ENCODE measurements at places on chromosomes 2 and 18.

- no peak for DNase-seq
Measured at GRCh38 chr2:221361633-221362032, 210.5 kb downstream of the EPHA4 start.

- DNase-seq = no peak
Measured at GRCh38 chr18:79405781-79406575, 10.2 kb downstream of the NFATC1 start.

- DNase-seq = no peak
Measured at GRCh38 chr18:53234610-53235009, 894.6 kb downstream of the DCC start.

DNA sequence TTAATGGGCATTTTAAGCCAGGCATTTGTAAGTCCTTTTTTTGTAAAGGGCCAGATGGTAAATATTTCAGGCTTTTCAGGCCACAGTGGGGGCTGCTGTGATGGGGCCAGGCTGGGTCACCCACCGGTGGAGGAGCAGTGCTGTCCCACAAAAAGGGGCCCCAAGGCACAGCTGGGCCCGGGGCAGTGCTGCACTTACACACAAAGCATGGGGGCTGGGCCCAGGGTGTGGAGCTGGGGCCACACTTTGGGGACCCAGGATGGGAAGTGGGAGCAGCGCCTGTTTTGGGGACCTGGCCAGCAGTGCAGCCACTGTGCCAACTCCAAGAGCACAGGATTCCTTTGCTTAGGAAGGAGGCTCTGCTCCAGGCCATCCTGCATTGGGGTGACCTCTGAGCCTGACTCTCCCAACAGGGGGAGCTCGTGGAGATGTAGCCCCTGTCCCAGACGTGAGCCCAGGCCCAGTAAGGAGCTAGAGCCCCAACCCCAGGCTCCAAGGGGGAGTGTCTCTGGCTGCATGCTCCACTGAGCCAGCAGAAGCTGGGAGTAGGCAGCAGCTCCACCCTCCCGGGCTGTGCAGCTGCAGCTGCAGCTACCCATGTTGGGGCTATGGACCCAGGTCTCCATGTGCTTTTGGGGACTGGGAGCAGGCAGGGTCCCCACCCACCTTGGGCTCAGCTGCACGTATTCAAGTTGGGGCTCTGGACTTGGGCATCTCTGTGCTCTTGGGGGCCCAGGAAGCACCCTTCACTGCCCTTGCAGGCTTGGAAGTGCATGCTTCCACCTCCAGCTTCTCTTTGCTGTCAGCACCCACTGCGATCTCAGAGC, 1036.5 kb upstream of the CNTNAP5 start:
- no peak for DNase-seq

DNA sequence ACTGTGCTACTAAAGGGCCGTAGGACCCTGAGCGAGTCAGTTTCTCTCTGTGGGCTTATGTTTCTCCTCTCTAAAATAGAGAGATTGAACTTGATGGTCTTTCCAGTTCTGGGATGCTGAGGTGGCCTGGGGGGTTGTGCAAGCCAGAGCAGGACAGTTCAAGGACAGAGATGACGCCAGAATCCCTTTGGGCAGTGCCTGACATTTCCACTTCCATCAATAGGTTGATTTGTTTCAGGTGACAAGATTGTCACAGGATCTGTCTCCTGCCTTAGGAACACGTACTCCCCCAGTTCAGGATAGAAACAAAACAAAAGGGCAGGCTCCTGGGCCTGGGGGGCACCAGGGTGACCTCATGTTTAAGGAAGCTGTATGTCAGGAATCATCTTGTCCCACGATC, 82.0 kb downstream of the XDH start:
- no peak for DNase-seq

- DNase-seq = no peak
Measured at GRCh38 chr2:161965994-161966393, 108.0 kb downstream of the DPP4 start.

DNA sequence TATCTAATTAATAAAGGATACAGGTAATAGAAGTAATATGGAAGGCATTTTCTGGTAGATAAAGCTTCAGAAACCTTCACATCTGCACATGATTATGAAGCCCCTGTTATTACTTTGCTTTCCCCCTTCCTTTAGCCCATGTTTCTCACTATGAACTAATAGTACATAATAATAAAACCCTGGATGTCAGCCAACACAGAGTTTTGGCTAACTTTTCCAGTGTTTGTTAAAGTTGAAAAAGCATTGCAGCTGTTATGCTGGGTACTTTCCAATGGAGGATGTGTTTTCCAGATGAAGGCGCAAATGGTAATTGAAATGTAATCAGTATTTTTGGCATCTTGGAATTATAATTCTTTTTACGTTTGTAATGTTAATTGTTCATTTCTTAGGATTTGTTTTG, 43.5 kb downstream of the SPTBN1 start:
- no peak for DNase-seq

GRCh38 chr2:8600456-8600855, 81.4 kb upstream of the ID2 start:
- DNase-seq = no peak

DNA sequence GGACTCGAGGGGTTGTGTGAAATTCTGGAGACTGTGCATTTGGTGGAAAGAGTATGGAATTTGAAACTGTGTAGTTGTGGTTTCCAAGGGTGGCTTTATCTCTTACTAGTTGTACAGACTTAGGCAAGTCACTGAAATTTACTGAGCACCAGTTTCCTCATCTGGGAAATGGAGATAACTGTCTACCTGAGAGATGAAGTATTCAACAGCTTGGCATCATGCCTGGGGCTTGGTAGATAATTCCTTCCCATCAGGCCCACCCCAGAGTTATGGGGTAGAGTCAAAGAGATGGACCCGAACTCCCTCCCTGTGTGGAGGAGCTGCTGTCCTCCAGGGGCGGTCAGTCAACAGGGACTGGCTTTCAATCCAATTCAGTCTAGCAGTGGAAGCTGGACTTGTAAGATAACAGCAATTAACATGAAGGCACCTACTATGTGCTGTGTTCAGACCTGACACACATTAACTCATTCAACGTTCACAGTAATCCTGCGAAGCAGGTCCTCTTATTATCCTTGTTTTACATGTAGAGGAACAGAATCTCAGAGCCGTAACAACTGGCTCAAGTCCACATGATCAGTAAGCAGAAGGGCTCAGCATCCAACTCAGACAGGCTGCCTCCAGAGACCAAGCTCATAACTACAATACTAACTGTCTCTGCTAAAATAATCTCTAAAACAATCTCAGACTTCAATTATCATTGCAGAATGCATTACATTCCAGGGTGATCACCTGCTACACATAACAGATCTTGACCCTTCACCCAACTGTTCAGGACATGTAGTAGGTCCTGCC, 432.1 kb downstream of the LPIN1 start:
- DNase-seq = no peak

- DNase-seq = no peak
Measured at GRCh38 chr18:421247-422155, 79.0 kb downstream of the COLEC12 start.

DNA sequence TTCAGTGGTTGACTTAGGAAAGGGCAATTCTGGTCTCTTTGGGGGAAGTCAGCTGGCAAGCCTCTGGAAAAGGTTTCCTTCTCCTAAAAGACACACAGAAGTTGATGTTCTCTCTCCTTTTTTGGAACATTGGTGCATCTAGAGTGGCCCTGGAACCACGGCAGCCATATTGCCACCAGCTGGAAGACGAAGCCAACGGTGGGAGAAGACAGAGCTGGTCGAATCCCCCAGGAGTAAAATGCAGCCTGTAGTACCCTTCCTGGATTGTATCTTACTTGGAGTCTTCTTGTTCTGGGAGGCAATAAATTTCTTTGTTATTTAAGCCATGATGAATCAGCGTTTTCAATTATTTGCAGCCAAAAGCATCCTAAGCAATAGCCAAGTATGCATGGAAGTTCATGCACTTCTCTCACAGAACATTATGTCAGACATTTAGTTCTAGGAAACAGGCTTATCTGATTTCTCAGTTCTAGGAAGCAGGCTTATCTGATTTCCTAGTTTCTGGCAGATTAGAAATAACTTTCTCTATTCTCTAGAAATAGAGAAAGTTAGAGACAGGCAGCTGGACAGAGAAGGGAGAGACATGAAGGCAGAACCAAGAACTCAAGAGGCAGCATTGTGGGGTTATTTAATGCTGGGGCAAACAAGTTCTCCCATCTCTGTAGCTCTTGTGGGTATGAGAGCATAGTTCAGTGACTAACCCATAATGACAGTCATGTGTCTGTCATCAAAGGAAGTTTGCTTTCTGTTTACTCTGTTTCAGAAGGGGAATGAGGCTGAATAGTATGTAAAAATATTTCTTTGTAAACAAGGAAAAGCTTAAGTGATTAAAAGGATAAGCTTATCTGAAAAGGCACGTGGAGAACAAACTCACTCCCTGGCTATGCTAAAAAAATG, 40.5 kb upstream of the NABP1 start:
- DNase-seq = no peak

- DNase-seq = no peak
Measured at GRCh38 chr18:57891707-57892391, 88.7 kb upstream of the ATP8B1 start.

DNA sequence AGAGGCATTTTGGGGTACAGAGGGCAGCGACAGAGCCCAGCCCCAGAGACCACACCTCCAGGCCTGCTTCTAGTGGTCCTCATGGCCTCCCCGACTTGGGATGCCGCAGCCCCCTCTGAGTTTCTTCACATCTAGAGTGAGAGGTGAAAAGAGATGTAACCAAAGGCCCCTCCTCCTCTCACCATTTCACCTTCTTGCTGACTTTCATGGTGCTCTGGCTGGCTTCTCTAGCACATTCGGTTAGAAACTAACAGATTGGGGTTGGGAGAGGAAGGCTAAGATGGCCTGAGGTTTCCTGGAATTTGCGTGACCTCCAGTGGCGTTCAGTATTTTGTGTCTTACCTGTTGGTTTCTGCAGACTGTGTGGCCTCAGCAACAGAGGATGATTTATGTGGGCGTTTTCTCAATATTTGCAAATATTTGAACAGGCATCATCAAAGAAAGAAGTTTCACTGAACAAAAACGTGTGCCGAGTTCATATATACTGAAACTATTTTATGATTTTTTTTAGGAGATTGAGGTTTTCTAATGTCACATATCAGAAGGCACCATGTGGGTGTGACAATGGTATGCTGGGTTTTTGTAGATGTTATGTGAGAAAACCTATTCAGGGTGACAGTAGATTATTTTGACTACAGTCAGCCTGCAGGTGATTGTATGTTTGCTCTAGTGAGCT, 69.9 kb upstream of the BCL2L11 start:
- peak; percentile 57 for DNase-seq

DNA sequence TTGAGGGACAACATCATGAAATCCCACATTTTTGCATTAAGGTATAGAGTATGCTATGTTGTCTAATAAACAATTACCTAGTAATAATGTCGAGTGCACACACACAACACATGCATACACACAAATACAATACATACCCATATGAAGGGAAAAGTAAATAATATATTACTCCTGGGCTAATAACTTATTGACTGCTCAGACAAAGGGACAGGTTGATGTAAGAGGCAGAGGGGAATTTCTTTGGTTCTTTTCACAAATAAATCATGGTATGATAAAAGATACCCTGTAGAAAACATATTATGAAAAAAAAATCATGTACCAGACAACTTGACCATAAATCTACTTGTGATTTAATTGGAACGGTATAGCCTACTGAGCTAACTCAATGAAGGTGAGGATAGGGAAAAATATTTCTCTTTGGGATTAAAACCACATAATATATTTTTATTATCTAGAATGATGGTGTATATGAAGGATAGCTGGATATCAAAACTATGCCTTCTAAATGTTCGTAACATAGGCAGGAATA, 398.7 kb upstream of the LRRTM4 start:
- no peak for DNase-seq

DNA sequence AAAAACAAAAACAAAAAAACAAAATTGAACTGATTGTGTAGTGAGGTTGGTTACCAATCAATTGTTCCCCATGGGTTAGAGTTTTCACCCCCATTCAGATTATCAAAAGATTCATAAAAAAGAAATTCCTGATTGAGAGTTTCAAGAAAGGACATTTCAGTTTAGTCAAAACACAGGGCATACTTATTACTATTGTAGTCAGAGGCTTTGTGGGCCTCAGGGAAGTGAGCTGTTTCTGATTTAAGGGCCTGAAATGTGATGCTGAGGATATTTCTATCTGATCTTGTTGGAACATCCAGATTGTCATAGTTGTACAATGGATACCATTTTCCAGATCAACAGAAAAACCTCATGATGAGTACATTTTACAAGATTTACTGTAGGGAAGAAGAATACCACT, 368.1 kb upstream of the NETO1 start:
- no peak for DNase-seq

- DNase-seq = no peak
Measured at GRCh38 chr2:185979546-185980071, 241.0 kb downstream of the FSIP2 start.

- no peak for DNase-seq
Measured at GRCh38 chr2:182868054-182868796, 1.8 kb upstream of the FRZB start.

DNA sequence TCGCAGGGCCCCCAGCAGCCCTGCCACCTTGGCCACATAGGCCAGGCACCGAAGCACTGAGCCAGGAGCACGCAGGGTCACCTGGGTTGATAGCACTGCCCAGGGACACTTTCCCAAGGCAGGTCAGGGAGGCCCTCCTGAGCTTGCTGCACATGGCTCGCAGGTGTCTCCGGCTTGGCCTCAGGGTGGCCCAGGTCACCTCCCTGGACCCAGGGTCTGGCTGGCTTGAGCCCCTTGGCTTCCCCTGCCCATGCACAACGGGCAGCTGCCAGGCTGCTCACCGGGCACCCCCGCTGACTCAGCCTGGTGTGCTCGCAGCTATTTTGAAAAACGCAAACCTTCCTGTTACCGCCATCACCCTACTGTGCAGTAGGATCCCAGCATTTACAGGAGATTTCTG, 502.3 kb downstream of the EIPR1 start:
- no peak for DNase-seq

- DNase-seq = no peak
Measured at GRCh38 chr18:79814373-79814772, 16.6 kb downstream of the KCNG2 start.

DNA sequence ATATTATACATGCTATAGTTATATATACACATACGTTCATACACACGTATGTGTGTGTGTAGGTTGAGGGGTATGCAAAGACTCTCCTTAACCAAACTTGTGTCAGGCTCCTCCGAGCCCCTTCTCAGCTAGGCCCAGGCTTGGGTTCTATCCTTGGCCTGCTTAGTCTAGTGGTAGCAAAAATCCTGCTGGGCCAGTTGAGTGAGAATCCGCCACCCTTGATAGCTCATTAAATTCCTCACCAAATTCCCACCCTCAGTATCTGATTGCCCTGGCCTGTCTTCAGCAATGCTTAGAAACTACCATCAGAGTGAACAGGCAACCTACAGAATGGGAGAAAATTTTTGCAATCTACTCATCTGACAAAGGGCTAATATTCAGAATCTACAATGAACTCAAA, 126.5 kb downstream of the TSN start:
- no peak for DNase-seq

GRCh38 chr2:211035548-211036185, 479.3 kb downstream of the CPS1 start:
- no peak for DNase-seq
